ENCODE measurements at places on chromosomes 4 and X.

DNA sequence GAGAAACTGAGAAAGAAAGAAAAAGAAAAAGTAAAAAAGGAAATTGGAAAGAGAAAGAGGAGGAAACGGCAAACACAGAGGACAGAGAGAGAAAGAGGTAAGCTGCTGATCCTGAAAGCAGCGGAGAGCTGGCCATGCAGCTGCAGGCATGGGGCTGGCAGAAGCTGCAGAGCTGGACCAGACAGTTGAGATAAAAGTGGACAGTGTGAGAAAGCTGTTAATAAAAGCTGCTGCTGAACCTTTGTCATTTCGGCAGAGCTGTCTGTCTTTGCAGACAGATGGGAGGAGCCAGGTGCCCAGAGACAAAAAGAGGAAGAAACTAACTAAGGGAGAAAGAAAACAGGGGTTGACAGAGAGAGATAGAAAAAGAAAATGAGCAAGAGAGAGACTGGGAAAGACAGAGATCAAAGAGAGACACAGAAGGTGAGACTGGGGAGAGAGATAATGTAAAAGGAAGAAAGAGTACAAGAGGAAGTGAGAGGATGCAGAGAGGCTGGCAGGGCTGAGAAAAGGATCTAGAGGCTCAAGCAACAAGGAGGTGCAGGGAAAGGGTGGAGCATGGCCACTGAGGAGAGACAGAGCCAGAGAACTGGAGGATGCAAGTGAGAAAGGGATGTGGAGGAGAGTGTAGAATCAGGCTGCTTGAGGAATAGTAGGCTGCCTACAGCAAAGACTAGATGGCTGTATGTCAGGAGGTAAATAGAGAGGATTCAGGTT lies 376.8 kb upstream of the FGF16 start:
- no peak for DNase-seq

DNA sequence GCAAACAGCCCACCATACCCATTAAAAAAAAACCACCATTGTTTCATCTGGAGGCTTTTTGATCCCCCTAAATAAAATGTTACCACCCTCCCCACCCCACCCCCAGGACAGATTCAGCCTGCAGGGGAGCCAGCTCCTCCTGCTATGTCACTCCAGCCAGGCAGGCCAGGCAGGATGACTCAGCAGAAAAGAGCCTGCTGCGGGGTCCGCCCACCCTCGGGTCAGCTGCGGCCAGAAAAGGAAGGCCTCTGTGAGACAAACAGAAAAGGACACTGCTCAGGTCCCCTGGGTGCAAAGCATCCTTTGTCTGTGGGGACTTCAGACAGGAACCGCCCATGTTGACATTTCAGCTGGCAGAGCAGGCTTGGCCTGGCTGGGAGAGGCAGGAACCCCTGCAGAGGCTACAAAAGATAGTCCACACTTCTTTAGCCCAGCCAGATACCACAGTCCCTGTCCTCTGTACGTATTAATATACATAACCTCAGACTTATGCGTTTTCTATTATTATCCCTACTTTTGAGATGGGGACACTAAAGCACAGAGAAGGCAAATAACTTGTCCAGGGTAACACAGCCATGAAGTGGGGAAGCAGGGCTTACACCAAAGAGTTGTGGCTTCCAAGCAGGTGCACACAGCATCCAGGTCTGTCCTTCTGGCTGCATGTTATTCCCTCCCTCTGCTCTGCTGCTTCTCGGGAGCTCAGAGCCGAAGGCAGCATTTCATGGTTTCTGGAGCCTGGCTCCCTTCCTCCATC lies 147.7 kb downstream of the CPEB2 start:
- DNase-seq, result no peak

- DNase-seq, result no peak
Measured at GRCh38 chr4:6561173-6561516, 13.8 kb upstream of the MAN2B2 start.

DNA sequence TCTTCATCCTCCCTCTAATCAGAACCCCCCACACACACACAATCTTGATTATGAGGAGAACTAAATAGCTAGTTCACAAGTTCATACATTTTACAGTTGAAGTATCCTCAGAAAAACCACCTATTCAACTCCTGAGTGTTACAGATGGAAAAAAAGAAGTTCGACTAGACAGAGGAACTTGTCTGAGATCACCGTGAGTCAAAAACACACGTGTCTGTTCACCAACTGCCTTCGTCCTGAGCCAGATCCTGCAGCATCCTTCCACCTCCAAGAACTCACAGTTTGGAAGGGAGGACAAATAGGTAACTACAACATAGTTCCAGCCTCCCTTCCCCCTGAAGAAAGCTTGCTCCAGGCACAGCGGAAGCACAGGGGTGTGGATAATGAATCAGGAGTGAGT lies 19.0 kb upstream of the IRAK1 start:
- no peak for DNase-seq

DNA sequence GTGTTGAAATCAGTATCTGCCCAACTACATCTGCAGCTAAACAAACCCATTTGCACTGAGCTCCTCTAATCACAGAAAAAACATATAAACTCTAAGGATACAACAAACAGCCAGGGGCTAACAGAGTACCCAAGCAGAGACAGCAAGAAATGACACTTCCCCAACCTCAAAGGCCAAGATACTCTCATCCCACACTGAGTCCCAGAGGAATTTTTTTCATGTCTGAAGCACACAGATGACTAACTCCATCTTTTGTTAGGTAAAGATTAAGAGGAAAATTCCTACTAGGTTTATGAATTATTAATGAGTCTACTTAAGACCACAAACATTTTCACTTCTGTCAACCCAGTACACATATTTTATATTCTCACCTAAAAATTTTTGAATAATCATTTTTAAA lies 31.6 kb downstream of the SEPSECS start:
- DNase-seq, result no peak

- DNase-seq, result no peak
Measured at GRCh38 chr4:4912155-4912554, 52.7 kb downstream of the MSX1 start.

DNA sequence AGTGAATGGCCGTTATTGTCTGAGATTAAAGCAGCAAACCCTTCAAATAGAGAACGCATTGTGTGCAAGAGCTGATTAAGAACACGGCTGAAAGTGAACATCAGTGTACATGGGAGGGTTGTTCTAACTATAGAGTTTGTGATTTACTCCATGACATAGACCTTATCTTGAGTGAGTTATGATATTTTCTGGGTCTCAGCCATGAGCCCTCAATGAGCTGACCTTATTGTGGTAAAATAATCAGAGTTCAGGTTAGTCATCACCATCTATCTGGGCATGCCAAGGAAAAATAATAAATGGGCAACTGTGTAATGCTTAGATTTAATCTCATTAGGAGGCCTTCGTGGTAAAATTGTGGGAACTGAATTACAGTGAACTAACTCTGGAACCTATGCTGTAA lies 33.2 kb upstream of the CLDN24 start:
- DNase-seq, result no peak

GRCh38 chrX:38675856-38676255 lies 114.5 kb downstream of the TSPAN7 start:
- no peak for DNase-seq

- DNase-seq, result no peak
Measured at GRCh38 chr4:40265910-40266274, 69.1 kb downstream of the RHOH start.

DNA sequence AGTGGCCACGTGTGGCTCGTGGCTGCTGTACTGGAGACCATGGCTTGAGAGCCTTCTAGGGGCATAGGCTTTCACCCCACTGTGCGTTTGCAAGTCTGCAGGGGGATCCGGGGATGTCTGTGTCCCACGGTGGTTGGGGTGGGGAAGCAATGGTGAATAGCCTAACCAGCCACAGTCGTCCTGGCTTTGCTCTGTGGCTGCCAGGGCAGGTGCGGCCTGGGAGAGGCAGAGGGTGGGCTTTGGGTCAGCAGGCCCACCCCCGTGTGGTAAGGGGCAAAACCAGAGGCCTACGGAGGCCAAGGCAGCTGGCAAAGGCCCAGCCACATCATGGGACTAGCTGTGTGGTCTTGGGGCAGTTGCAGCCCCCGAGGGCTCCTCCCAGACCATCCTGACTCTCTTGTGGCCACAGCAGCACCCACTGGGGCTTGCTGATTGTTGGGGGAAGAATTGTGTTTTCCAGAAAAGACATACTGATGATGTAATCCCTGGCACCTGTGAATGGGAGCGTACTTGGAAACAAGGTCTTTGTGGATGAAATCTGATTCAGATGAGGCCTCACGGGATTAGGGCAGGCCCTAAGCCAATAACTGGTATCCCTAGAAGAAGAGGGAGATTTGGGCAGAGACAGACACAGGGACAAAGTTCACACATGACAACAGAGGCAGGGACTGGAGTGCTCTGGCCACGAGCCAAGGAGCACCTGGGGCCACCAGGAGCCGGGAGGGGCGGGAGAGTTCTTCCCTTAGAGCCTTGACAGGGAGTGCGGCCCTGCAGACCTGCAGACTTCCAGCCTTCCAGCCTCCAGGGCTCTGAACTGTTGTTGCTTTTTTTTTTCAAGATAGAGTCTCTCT lies 2.9 kb downstream of the CPZ start:
- DNase-seq, result no peak

GRCh38 chrX:134622813-134623185 lies 35.5 kb downstream of the PLAC1 start:
- DNase-seq, result no peak

- DNase-seq, result no peak
Measured at GRCh38 chr4:75561789-75562188, 5.9 kb downstream of the ODAPH start.

DNA sequence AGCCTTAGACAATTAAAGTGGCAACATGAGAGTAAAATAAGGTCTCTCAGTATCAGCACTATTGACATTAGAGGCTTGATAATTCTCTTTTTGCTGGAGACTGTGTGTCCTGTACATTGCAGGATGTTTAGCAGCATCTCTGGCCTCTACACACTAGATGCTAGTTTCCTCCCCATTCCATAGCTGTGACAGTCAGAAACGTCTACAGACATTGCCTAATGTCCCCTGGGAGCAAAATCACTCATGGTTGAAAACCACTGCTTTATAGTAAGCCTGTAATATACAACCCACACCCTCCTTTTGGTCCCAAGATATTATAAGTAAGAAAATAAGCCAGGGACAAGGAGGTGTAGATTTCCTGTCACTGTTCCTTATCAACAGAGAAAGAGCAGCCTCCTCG lies 166.0 kb downstream of the FRMPD4 start:
- no peak for DNase-seq

GRCh38 chrX:113058634-113059033 lies 218.0 kb upstream of the AMOT start:
- DNase-seq, result no peak

GRCh38 chr4:170051402-170051801 lies 25.2 kb upstream of the MFAP3L start:
- DNase-seq, result no peak

DNA sequence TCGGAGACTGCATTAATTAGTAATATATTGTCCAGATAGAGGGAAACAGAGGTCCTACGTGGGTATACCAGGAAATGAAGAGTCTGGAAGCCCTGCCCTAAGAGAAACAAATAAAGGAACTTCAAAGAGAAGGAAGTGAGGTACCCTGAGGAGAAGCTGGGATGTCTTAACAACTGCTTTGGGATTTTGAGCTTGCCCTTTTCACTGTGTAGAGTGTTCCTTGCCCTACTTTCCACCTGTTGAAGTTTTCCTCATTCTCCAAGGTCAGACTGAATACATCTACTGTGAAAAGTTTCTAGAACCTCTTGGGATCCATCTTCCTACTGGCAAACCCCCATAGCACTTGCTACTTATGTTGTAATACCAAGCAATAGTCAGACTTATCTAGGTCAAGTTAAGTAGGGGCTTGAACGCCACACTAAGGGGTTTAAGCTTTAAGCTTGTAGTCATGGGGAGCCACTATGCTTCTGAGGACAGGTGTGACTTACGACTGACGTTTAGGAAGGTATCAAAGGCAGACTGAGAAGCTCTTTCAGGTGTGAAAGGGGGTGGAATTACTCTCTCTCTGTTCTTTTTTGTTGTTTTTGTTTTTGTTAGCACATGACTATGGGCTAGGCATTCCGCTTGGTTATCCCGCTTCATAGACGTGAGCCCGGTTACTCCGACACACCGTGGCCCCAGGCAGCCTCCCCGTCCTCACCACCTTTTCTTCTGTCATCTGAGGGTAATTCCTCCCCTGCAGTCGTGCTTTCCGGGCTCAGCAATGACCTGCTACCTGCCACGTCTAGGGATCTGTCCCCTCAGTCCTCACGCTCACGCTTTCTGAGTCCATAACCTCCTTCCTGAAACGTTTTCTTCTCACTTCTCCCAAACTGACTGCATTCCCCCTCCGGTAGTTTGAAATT lies 959 bp upstream of the REST start:
- no peak for DNase-seq

DNA sequence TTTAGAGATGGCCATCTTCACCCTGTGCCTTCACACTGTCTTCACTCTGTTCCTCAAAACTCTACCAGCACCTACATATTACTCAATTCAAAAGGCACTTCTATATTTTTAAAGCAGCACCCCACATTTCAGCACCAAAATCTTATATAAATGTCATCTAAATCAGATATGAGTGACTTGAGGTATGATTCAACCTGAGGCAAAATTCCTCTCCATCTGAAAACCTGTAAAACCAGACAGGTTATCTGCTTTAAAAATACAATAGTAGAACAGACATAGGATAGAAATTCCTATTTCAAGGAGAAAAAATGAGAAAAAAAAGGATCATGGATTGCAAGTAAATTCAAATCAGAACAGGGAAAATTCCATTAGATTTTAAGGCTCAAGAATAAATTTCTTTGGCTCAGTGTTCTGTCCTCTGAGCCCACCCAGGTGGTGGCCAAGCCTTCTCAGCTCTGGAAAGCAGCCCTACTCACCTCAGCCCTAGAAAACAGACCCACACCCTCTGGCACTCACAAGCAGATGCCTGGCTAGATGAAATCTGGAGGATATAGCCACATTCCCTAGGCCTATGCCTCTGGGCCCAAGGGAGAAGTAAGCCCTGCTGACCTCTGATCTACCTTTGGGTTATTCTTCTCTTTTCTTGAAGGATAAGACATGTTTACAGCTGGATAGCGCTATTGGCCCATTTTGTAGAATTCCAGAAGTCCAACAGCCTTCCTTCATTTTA lies 240.4 kb upstream of the ZCCHC13 start:
- no peak for DNase-seq

GRCh38 chr4:171889681-171890080 lies 76.5 kb downstream of the GALNTL6 start:
- no peak for DNase-seq

GRCh38 chrX:48827654-48827968 lies 1.3 kb downstream of the ERAS start:
- no peak for DNase-seq

DNA sequence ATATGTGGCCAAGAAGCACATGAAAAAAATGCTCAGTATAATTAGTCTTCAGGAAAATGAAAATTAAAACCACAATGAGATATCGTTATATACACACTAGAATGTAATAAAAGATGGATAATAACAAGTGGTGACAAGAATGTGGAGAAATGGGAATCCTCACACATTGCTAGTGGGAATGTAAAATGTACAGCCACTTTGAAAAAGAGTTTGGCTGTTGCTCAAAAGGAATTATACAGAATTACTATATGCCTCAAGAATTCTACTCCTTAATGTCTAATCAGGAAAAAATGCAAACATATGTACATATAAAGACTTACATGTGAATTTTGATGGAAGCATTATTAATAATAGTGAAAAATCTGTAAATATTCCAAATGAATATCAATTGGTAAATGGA lies 102.2 kb downstream of the SPCS3 start:
- DNase-seq, result no peak
